Right renal cortex interstitium (tissue), 3 donors: ENCODE measurements at places on chromosomes 5 and 9.

- no peak for DNase-seq
Observed at GRCh38 chr9:122029898-122030297, 63.2 kb downstream of the TTLL11 start.

- no peak for DNase-seq
Observed at GRCh38 chr9:749716-750115, 91.8 kb upstream of the DMRT1 start.

GRCh38 chr9:117028103-117028858 is 341.2 kb downstream of the TRIM32 start:
- DNase-seq, result no peak

- no peak for DNase-seq
Observed at GRCh38 chr5:82358457-82358856, 80.3 kb upstream of the RPS23 start.

DNA sequence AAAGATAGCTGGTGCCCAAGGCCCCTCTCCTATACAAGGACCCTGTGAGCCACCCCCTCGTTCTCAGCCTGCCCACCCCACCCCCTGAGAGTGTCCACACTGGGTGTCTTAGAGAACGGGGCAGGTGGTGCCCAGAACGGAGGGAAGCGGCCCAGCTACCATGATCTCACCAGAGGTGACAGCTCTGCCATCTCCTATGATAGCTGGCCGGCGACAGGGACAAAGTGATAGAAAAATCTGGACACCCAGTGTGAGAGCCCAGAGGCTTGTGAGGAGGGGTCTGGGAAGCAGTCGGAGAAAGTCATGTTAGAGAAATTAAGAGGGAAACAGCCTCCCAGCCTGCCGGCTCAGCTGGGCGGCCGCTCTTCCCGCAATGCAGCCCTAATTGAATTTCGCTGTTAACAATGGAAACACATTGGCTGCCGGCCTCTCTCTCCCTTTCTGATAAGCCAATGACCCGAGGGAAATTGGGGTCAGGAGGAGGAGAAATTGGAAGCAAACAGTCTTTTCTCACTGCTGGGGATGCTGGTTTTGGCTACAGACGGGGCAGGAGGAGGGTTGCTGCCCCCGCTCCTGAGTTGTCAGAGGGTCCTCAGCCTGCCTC is 32.3 kb downstream of the HK3 start:
- no peak for DNase-seq

DNA sequence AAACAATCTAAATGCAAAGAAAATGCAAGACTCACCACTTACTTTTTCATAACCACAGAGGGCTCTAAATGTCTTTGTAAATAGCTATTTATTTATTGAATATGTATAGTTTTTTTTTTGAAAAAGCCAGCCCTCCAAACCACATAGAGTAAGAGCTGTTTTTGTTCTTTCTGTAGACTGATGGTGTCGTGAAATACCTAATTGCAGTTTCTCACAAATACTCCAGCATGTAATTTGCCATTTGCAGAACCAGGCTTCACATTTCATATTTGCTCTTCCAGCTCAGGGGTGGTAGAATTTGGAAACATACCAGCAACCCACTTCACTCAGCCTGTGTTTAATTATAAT is 159.8 kb downstream of the TMC1 start:
- DNase-seq, result no peak

- no peak for DNase-seq
Observed at GRCh38 chr5:76404223-76405211, 1.4 kb downstream of the IQGAP2 start.

GRCh38 chr5:135887881-135888614 is 7.6 kb downstream of the IL9 start:
- DNase-seq, result no peak

DNA sequence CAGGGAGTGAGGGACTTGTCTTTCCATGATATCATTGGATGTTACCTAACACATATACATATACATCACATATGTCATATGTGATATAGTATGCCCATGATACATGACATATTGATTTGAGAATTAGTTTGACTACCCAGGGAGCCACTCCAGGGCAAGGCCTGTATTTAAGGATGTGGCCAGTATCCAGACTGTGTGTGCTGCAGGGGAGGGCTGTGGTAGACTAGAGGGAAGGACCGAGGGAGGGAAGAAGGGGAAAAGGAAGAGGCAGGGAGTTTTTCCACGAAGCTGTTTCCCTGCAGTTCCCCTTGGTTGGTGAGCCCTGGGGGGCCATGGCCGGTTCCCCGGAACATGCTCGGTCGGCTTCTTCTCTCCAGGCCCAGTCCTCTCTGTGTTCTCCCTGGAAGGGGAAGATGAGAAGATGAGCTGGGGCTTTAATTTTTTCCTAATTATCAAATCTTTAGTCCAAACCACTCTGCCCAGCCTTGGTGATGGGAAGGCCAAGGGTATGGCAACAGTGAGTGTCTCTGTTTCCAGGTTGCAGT is 48.7 kb downstream of the NSUN2 start:
- no peak for DNase-seq

DNA sequence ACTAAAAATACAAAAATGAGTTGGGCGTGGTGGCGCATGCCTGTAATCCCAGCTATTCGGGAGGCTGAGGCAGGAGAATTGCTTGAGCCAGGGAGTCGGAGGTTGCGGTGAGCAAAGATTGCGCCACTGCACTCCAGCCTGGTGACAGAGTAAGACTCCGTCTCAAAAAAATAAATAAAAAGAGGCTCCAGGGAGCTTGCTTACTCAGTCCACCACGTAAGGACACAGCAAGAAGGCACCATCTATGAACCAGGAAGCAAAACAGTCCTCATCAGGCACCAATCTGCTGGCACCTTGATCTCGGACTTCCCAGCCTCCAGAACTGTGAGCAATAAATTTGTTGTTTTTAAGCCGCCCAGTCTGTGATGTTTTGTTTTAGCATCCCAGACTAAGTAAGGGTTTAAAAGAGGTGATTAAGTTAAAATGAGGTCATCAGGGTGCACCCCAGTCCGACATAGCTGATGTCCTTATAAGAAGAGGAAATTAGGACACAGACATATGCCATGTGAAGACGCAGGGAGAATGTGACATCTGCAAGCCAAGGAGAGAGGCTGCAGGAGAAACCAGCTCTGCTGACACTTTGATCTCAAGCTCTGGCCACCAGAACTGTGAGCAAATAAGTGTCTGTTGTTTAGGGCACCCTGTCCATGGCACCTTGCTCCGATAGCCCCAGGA is 45.9 kb downstream of the C9orf50 start:
- DNase-seq, result no peak

- DNase-seq, result no peak
Observed at GRCh38 chr9:37430841-37431597, 8.5 kb downstream of the GRHPR start.

- no peak for DNase-seq
Observed at GRCh38 chr9:27362447-27363210, 65.7 kb upstream of the EQTN start.

DNA sequence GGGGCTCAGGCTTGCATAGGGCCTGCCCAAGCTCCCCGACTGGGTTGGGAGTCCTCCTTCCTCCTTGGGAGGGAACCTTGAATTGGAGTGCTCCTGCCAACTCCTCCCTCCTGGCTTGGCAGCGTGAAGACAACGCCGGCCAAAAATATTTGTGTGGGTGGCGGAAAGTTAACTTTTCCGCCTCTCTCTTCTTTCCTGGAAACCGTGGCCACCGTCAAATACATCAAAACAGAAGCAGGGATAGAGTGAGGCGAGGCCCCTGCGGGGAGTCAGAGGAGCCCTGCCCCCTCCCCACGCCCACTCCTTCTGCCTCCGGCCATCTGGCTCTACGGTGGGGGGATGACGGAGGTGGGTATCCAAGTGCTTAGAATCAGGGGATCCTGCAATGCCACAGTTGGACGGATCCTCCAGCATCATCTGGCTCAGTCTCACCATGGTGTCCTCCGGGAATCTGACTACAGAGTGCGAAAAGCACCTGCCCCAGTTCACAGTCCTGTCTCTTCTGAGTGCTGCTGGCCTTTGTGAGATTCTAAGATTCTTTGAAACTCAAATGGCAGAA is 25.2 kb upstream of the SYNPO start:
- DNase-seq, result no peak

GRCh38 chr5:151250346-151251000 is 2.5 kb upstream of the GM2A start:
- no peak for DNase-seq

GRCh38 chr9:71628247-71628646 is 140.1 kb downstream of the CEMIP2 start:
- no peak for DNase-seq

GRCh38 chr5:174910245-174910737 is 185.9 kb downstream of the MSX2 start:
- peak; percentile 27 for DNase-seq

DNA sequence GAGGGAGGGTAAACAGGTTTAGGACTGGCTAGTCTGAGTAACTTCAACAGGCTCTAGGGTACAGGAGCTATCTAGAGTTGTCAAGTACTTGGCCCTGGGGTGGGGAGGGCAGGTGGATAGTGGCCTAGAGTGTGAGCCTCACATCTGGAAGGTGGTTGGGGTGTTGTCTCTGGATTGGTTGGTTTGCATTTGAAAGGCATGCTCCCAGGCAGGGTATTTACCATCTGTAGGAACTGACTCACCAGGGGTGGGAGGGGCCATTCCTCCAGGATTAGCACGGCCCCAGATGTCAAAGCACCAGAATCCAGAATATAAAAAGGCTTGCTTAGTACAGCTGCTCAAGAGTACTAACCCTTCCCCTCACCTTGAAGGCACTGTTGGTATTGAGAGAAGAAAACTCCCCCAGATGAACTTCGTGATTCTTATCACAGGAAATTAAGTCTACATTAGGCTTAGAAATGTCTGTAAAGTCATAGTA is 193.3 kb downstream of the NTRK2 start:
- no peak for DNase-seq

DNA sequence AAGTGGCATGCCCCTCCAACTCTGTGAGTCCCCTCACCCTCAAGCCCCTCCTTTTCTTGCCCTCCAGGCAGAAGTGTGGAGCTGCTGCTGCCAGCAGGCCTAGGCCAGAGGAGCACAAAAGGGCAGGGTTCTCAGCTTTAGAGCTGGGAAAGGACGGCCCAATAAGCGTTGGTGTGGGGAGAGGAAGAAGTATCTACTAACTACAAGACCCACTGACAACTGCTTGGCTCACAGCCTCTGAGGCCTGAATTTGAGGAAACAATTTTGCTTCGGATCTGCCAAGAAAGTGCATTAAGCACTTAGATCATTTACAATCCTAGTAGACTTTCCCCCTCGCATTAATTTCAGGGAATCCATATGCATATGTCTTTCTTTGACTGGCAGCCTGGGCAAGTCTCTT is 179.4 kb downstream of the SNX18 start:
- no peak for DNase-seq

- no peak for DNase-seq
Observed at GRCh38 chr9:14838701-14839100, 71.5 kb downstream of the FREM1 start.

- no peak for DNase-seq
Observed at GRCh38 chr5:149748471-149749094, 18.5 kb downstream of the PPARGC1B start.

- DNase-seq, result no peak
Observed at GRCh38 chr5:161966564-161966963, 101.0 kb upstream of the GABRG2 start.

DNA sequence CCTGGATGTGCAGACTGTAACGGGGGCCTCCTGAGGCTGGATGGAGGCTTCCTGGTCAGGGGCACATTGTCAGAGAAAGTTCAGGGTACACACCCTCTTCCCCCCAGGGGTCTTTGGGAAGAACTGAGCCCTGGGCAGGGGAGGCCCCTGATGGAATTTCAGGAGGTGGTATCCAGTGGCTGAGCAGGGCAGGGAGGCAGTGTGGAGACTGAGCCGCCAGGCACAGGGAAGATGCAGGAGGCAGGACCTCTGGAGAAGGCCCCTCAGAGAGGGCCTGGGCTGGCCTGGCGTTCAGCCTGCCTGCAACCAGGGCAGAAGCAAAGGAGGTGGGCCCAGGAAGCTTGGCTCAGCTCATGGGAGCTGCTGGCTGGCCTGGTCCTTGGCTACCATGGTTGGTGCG is 53.5 kb downstream of the GTF3C4 start:
- DNase-seq, result no peak

DNA sequence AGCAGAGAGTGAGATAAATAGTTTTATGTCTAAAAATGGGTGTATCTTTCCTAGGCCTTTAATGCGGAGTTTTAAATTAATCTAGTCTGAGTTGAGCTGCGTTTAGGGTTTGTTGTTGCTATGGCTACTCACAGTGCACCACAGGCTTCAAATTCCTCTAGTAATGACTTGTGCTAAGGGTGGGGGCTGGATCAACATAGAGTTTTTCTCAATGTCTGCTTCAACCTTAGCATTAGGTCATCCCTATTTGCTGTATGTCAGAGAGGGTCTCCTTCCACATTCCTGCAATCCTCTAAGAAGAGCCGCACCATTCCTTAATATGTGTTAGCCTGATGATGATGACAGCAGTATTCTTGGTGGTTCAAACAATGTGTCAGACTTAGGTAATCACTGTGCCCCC is 465.6 kb upstream of the KIF2A start:
- no peak for DNase-seq

DNA sequence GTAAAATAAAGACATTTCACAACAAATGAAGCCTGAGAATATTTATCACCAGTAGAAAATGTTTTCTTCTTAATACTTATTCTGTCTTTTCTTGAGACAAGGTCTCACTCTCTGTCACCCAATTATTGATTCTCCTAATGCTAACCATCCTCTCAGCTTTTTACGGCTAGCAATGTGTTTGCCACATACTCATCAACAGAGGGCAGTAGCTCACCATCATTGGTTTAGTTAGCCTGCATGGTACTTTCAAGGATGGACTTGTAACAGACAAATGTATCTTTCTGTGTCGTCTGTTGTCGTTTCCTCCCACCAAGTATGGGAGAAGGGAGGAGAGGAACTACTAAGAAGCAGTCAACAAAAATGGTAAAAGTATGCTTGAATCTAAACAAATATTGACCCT is 5.9 kb upstream of the ACO1 start:
- DNase-seq, result no peak

DNA sequence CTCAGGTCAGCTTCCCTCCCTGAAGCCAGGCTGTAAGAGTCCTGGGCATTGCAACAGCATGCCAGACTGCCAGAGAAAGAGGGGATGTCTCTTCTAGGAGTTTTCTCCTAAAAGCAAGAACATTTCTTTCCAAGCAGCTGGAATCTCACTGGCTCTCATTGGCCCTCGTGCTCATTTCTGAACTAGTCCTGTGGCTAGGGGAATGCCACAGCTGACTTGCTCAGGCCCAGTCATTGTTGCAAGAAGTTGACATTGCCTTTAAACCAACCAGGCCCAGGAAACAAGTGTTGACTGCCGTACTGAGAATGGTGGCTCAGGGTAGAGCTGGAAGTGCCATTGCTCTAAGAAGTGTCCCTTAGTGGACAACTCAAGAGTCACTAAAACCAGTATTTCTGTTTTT is 15.0 kb upstream of the CEP120 start:
- no peak for DNase-seq

DNA sequence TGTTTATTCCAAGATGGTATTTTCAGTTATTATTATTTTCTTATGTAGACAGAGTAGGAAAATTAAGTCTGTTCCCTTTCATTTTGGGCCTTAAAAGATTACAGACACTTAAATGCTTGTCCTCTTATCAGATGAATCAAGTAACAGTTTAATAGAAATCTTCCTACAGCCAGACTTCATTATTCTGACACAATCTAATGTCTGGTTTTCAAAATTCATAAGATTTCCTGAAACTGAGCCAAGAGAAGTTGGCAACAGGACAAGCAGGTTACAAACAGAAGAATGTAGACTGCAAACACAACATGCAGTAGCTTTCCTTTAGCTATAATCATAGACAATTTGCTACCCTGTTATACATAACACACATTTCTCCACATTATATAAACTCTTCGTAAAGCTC is 130.5 kb downstream of the FBXL17 start:
- DNase-seq, result no peak
